Fibroblast of lung (primary cell): ENCODE measurements at places on chromosomes 6 and 20. TPM values are rescaled to one million over a fixed set of nuclear protein-coding genes. Genes with fewer than 3 reads are reported as not detected.

Gene ARFGEF3
- total RNA-seq: under 0.01 TPM in 2 replicates

DNA sequence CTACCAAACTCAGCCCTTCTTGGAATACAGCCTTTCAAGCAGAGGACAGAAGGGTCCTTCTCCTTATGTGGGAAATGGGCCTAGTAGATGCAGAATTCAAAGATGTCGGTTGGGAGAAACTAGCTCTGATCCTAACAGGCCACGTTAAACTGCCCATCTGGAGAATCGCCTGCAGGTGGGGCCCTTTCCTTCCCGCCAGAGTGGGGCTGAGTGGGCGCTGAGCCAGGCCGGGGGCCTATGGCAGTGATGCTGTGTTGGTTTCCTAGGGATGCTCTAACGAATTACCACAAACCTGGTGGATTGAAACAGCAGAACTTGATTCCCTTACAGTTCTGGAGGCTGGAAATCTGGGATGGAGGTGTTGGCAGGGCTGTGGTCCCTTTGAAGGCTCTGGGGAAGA lies 9.1 kb downstream of the MAPK13 start:
- no peak for DNase-seq

Gene MAPK13
- 5.4 and 7.6 TPM in 2 replicates for total RNA-seq

Gene ADGB
- total RNA-seq: not detected in 2 replicates
